Stimulated activated CD8-positive, alpha-beta memory T cell treated with anti-CD3 and anti-CD28 coated beads, Interleukin-7, amount 100 ng/mL, for 4 hours (primary cell): ENCODE measurements at places on chromosomes 2 and 18.

DNA sequence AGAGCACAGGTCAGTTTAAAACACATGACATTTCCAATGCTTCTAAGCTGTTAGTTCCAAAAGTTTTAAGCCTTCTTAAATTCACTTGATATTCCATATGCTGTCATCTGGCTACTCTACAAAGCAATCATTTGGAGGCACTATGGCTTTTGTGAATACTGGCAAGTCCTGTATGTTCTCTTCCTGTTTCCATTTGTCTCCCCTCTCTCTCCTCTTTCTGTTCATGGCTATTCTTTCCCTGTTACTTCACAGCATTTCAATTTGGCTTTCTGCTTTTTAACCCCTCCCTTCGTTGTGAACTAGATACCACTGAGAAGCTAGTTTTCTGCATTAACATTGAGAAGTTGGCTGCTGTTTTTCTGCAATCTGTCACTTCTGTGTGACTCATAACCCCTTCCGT lies 1337.2 kb upstream of the CELF4 start:
- no peak for DNase-seq

DNA sequence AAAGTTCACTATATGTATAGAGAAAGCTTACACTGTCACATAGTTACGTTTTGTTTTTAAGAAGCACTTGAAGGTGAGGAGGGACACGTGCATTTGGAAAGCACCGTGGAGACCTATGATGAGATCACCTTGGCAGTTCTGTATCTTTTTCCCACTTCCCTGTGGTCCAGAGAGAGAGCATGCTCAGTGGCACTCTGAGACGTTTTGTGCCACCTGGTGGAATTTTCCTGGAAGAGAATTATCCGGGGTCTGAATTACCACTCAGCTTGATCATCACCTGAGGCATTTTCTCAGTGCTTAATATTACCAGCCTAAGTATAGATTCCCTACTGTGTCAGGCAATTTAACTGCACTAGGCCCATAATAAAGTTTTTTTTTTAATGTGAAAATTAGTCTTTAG lies 469.4 kb upstream of the SMIM21 start:
- no peak for DNase-seq

DNA sequence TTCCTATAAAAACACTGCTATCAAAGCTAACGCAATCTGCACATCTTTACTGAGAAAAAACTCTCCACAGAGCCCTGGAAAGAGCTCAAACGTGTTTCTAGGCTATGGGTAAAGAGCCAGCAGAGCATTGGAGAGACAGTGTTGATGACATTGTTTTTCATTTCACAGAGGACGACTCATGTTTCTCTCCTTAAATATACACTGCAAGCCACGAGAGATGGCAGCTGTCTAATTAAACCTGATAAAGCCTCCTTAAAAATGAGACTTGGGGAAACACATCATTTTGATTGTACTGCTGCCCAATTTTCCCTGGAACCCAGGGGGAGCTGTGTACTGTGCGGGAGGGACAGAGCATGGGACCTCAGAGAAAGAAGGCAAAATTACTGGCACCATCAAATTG lies 294.3 kb upstream of the SETBP1 start:
- no peak for DNase-seq

DNA sequence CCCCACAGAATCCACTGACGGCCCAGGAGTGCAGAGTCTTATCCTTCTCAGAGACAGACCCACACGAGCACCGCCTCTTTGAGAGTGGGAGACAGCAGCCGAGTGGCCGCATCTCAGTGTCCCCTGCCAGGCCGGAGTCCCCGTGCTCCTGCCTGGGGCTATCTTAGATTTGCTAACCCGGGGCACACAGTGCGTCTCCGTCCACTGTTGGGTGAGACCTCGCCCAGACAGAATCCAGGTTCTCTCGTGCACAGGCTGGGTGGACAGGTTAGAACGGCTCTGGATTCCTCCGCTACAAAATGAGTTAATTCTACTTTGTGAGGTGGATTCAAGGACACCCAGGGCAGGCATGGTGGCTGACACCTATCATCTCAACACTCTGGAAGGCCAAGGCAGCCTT lies 88.3 kb downstream of the ZNF516 start:
- DNase-seq, result no peak

- no peak for DNase-seq
These were observed 34.8 kb downstream of the PROC start for GRCh38 chr2:127453013-127453391.

DNA sequence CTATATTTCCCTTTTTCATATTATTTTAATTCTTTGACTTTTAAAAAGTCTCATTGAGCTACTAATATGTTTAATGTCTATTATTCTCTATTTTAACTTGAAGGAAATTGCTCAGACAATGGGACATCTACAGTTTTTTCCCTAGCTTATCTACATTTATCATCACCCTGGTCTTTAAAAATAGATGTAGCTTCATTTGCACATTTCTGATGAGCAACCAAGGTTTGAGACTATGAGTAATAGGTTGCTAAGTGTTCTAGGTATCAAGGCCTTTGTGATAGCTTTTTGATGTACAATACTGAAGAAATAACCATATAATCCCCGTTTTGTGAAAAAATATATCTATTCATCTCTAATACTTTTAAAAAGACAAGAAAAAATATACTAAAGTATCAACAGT lies 47.0 kb downstream of the STAT4 start:
- DNase-seq, result no peak

DNA sequence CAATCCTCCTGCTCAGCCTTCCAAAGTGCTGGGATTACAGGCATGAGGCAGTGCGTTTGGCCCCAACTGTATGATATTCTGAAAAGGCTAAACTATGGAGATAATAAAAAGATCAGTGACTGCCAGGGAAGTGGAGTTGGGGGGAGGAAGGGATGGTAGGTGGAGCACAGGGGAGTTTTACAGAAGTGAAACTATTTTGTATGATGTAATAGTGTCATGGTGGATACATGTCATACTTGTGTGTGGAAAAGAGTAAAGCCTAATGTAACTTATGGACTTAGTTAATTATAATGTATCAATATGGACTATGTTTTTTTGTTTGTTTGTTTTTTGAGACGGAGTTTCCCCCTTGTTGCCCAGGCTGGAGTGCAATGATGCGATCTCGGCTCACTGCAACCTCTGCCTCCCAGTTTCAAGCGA lies 2.9 kb upstream of the GGCX start:
- DNase-seq, result no peak

DNA sequence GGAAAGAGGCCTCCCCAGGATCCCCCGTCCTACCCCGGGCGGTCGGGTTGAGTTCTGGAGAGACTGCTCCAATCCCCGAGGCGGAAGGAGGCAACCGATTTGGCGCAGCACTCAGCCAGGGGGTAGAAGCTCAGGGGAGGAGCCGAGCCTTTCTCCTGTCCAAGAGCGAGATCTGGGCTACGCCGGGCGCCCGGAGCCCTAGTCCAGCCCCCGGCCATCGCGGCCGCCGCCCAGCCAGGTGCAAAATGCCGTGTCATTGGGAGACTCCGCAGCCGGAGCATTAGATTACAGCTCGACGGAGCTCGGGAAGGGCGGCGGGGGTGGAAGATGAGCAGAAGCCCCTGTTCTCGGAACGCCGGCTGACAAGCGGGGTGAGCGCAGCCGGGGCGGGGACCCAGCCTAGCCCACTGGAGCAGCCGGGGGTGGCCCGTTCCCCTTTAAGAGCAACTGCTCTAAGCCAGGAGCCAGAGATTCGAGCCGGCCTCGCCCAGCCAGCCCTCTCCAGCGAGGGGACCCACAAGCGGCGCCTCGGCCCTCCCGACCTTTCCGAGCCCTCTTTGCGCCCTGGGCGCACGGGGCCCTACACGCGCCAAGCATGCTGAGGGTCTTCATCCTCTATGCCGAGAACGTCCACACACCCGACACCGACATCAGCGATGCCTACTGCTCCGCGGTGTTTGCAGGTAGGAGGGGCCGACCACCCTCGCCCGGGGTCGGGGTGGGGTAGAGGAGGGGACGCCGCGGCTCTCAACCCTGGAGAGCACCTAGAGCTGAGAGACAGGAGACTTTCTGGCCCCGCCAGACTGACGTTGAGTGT lies at the start of gene DYSF:
Gene DYSF, plus strand, starts transcription at position 158 of the 817 bp plus-strand sequence.
- DNase-seq, result no peak

- no peak for DNase-seq
These were observed 16.2 kb upstream of the ARL4C start for GRCh38 chr2:234512884-234513669.

- no peak for DNase-seq
These were observed 152.1 kb downstream of the NEDD4L start for GRCh38 chr18:58196164-58196563.

GRCh38 chr2:72533765-72534164 lies 292.1 kb downstream of the EXOC6B start:
- no peak for DNase-seq

GRCh38 chr2:221346411-221346810 lies 225.7 kb downstream of the EPHA4 start:
- DNase-seq, result no peak

DNA sequence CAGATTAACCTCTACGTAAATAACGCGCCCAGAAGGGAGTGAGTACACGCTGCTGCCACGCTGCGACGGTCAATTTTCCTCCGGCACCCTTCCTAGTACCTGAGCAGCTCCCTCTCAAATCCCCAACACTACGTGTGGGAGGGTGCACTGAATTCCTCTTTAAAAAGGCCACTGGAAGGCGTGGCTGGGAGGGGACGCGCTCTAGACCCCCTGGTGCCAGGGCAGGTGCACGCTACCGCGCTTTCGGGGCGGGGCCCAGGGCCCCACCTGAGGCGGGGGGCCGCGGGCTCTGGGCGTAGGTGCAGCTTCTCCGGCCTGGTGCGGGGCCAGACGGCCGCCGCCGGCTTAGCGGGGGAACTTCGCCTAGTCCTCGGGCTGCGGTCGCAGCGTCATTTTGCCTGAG lies 668 bp upstream of the ANKRD12 start:
- DNase-seq, result no peak

- no peak for DNase-seq
These were observed 472.1 kb downstream of the CDH2 start for GRCh38 chr18:27704736-27705361.
